WERI-Rb-1 (cell line): ENCODE measurements at places on chromosomes 13 and 19.

DNA sequence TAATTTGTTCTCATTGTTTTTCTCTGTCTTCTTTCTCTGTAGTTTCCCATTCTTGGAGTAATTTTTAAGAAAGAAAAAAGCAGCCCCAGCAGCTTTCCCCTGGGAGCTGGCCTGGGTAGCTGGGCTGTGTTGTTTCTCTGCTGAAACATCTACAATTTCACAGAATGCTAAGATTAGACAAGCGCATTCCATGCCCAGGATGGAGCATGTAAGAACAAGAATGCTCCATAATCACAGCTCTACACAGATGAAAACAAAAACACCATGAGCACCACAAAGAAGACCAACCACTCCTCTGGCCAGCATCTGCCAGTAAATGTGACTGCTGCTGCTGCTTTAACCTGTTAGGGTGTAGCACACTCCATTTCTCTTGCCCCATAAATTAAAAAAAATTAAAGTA lies 239.2 kb upstream of the SLITRK1 start:
- no peak for DNase-seq

- no peak for DNase-seq
These were observed 569 bp downstream of the POLR1D start for GRCh38 chr13:27622102-27622820.

GRCh38 chr19:33201886-33202545 lies 7.9 kb downstream of the LRP3 start:
- DNase-seq, result no peak

DNA sequence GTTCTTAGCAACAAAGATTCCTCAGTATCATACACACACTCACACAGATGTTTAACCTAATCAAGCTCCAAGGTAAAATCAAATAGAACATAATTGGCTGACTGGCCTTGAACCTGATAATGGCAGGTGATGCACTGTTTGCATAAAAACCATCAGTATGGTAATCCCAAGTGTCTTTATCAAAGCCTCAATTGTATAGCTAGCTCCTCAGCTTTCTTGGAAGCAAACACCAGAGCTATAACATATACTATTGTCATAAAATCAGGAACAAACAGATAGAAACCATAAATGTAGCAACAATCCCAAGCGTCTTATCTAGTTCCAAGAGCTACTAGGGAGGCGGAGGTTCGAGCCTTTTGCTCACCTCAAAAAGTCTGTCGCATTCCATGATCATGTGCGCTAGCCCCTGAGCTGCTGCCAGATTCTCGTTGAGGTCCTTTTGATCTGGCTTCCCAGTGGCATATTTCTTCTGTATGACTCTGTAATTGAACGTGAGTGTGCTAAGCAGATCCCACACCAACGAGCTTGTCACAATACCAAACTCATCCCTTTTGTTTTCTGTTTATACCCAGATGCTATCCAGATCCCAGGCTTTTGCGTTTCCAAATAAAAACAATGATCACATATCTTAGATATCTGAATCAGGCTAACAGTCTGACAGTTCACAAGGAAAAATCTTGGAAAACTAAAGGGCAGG lies 95.3 kb downstream of the KL start:
- no peak for DNase-seq

DNA sequence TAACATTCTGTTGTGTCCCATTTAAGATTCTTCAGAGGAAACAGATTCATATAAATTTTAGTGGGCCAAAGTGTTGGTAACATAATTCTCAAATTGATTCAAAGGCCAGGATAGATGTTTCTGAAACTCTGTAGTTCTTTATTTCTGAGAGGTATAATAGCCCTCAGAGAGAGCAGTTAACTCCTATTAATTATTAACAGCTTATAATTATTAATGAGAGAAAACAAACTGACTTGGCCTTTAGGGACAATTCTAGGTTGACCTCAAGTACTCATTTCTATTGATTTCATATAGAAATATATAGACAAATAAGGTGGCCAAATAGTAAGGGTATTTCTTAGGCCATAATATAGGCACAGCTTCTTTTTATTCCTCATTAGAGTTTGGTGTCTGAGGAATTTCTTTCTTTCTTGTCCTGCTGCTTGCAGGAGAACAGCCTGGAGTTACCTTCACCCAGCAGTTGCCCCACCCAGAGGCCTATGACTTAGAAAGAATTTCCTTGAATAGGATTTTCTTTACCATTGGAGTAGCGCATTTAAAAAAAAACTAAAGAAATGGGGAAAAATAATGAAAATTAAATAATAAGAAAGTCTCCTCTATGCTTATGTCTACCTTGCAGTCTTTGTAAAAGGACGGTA lies 1430.1 kb upstream of the SPRY2 start:
- DNase-seq, result no peak
